ENCODE measurements at places on chromosomes 3 and 15.

DNA sequence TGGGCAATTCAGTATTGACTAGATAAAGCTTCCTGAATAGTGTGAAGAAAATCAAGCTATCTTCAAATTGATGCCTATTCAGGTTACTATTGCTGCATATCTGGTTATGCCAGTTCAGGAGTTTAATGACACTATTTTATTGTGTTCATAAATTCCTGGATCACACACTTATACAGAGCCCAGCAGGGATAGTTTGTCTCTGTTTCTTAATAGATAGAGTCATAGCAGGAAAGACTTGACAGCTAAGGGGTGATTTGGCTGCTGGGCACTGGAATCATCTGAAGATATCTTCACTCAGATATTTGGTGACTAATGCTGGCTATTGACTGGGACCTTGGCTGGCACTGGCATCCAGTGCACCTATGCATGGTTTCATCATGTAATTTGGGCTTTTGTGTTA lies 187.8 kb downstream of the PYDC2 start:
- no peak for DNase-seq

DNA sequence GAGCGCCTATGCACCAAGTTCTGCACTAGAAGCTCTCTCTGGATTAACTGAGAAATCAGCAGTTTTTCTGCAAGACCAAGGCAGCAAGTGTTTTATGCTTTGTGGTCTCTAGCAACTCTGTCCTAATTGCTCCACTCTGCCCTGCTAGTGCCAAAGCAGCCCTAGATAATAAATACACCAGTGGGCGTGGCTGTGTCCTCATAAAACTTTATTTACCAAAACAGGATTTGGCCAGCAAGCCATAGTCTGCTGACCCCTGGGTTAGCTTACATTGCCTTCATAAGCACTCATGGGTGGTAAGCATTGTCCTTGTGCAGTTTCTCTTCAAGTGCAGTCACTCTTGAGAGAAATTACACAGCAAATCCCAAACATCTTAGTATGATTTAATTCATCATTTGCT lies 30.7 kb upstream of the SLC24A5 start:
- no peak for DNase-seq

- no peak for DNase-seq
Measured at GRCh38 chr3:170829546-170830272, 40.3 kb downstream of the RPL22L1 start.

DNA sequence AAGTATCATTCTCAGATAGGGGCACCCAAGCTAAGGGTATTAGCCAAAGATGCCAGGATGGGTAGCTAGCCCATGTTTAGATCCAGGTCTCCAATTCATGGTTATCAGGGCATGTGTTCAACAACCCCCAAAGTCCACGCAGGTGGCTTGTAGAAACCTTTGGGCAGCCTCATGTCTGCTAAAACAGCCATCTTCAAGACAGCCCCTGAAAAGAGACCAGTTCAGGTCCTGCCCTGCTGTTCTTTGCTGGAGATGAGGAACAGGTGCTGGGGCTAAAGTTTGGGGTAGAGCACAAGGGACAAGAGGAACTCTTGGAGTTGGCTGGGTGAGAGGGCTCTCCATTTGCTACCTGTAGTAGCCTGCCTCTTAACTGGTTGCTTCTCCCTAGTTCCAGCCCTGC lies 4.6 kb downstream of the PPM1M start:
- peak; percentile 34 for DNase-seq

DNA sequence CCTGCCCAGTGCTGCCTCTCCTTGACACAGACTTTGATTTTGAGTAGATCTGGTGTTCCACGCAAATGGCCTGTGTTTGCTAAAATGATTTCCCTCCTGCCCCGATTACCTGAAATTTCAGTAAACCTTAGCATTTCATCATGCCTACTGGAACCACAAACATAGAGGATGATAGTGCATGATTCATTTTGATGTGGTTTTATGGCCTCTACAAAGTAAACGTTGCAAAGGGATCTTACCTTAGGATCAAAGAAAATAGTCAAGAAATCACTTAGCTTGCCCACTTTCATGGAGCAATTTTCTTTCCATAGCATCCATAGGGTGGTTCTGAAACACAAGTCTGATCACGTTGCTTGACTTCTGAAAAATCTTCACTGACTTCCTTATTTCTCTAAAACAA lies 524.6 kb upstream of the ATP11B start:
- no peak for DNase-seq

DNA sequence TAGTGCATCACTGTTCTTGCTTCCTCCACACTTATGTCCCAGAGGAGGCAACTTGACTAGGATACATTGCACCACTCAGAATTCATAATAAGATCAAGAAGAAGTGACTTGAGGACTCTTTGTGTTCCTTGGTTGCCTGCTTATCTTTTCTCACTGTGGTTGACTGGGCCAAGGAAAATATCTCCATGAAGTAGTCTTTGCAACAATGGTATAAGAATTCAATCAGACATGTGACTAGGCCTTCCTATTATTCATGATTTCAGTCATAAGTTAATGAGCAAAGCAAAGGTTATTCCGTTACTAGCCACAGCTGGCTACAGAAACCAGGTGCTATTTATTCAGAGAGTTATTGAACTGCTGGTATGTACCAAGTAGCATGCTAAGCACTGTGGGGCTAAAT lies 359.3 kb downstream of the RORA start:
- DNase-seq = no peak

GRCh38 chr3:54520060-54520459 lies 397.7 kb downstream of the CACNA2D3 start:
- no peak for DNase-seq

GRCh38 chr3:141597931-141598330 lies 111.1 kb downstream of the RASA2 start:
- DNase-seq = no peak

- no peak for DNase-seq
Measured at GRCh38 chr15:44173813-44174212, 21.3 kb downstream of the FRMD5 start.

GRCh38 chr3:4492208-4493013 lies 737 bp upstream of the ITPR1 start:
- peak; percentile 83 for DNase-seq

GRCh38 chr15:48800811-48801455 lies 9.9 kb downstream of the CEP152 start:
- no peak for DNase-seq

DNA sequence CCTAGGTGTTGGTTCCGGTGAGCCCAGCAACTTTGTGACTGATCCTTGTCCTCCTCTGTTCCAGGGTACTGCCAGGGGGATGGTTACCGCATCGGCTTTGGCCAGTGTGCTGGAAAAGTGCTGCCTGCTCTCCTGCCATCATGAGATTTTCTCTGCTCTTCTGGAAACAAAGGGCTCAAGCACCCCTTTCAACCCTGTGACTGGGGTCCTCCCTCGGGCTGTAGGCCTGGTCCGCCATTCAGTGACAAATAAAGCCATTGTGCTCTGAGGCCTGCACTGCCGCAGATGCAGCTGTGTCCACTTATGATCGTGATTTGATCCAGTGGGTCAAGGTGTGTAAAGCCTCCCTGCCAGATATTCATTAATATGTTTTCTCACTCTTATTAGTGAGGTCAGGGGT lies 33.3 kb downstream of the FAH start:
- no peak for DNase-seq

- no peak for DNase-seq
Measured at GRCh38 chr3:101938262-101938847, 89.0 kb downstream of the NFKBIZ start.

DNA sequence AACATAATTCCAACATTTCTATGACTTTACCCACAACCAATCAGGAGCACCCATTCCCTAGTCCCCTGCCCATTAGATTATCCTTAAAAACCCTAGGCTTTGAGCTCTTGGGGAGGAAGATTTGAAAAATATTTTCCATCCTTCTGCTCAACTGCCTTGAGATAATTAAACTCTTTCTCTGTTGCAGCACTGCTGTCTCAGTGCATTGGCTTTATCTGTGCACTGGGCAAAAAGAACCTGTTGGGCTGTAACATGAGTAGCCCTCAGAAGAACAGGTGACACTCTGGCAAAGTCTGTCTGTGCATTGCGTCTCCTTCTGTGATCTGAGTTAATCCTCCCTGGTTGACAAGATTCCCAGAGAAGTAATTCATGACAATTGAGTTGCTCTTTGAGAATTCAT lies 83.9 kb downstream of the ZMAT3 start:
- no peak for DNase-seq

DNA sequence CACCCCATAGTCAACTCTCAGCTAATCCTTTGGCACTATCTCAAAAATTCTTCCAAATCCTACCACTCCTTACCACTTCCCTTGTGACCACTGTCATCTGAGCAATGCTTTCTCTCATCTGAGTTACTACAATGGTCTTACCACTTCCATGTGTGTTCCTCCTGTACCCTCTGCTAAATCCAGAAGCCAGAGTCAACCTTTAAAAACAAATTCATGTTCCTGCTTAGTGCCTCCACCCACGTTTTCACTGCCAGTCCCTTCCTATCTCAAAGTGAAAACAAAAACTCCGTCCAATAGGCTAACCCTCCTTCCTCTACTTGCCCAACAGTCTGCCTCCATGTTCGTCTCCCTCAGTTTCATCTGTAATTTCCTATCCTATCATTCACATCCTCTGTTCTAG lies 109.0 kb downstream of the ADAMTS9 start:
- DNase-seq = no peak

- no peak for DNase-seq
Measured at GRCh38 chr3:135237371-135238143, 442.5 kb downstream of the EPHB1 start.

- DNase-seq = no peak
Measured at GRCh38 chr15:41940441-41940857, 31.9 kb downstream of the EHD4 start.

DNA sequence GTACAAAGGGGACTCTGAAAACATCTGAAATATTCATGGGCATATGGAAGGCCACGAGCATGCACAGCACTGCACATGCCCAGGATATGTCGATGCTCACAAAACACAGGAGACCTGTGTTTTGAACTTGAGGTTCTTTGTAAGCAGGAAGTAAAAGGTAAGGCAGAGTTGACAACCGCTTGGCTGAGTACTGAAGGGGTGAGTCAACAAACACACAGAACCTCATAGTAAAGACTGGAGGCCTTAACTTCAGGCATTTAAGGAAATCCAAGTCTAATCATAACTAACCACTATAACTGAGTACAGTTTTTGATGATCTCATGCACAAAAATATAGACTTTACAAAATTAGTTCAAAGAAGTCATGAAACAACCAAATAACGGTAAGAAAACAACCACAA lies 80.6 kb downstream of the MYO9A start:
- DNase-seq = no peak

GRCh38 chr3:188301147-188301546 lies 147.2 kb downstream of the LPP start:
- no peak for DNase-seq

GRCh38 chr3:143883151-143883550 lies 34.9 kb upstream of the SLC9A9 start:
- DNase-seq = no peak

- peak; percentile 42 for DNase-seq
Measured at GRCh38 chr3:126125341-126125740, 41.4 kb upstream of the SLC41A3 start.

DNA sequence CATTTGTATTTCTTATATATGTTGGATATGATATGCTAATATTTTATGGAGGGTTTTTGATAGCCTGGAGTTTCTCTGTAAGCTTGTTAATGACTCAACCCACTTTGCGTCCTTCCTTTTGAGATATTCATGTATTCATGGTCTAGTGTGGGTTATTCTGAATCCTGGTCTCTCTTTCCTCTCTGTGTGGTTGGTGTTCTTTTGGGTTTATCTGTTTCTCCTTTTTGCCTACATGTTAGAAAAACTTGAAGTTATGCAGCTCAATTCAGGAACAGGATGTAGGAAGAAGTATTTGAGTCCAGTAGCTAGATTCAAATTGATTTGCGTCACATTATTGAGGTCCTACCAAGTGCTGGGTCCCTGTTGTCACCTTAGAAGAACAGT lies 28.1 kb downstream of the CMTM7 start:
- DNase-seq = no peak

DNA sequence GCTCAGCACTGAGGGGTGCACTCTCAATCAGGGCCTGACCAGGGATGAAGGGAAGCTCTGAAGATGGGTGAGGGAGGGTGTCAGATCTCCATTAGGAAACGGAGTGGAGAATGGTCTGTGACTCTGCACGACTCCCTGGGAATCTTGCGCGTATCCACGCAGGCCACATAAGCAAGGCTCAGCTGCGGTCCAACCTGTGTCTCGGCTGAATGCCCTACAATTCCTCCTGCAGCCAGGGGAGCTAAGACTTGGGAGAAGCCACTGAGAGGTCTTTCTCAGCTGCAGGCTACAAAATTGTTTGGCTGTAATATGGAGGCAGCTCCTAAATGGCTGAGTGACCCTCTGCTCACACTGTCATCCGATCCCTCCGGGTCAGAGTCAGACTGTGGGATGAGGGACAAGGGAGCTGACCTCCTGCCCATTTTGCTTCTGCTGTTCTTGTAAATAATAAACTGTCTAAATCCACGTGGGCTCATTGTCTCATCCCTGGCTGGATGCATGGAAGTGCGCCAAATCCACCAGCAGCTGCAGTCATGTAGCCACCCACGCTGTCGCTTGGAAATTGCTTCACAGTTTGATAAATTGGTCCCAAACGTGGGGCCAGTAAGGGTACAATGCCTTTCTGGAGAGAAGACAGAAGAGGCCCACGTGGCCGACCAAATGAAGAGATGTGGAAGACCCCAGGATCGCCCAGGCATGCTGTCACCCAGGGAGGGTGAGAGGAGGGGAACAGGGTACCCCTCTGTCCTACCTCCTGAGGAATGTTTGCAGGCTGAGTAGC lies 30.5 kb downstream of the ALS2CL start:
- peak; percentile 84 for DNase-seq

GRCh38 chr3:49177073-49177472 lies 5.7 kb downstream of the KLHDC8B start:
- DNase-seq = no peak

GRCh38 chr3:156617781-156618180 lies 56.6 kb upstream of the TIPARP start:
- DNase-seq = no peak

DNA sequence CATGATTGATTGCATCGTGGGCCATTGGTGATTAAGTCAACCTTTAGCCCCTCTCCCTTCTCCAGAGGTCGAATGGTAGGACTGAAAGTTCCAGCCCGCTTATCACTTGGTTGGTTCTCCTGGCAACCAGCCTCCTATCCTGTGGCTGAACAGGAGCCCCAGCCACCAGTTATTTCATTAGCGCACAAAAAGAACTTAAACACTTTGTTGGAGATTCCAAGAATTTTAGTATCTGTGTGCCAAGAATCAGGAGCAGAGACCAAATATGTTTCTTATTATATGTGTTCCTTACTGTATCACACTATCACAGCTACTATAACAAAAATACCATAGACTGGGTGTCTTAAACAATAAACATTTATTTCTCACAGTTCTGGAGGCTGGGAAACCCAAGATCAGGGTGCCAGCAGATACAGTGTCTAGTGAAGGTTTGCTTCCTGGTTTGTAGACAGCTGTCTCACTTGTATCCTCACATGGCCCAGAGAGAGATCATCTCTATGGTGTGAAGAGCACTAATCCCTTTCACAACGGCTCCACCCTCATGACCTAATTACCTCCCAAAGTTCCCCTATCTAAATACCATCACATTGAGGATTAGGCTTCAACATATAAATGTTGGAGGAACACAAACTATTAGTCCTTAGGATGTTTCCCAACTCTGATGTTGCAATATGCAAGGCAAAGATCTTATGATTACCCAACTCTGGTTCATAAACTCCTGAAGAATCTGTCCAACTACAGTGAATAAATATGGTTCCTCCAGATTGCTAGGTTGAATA lies 30.5 kb upstream of the APH1B start:
- no peak for DNase-seq

Measured in posterior vena cava (tissue), 2 donors.